ENCODE measurements at places on chromosomes 3 and 15.

DNA sequence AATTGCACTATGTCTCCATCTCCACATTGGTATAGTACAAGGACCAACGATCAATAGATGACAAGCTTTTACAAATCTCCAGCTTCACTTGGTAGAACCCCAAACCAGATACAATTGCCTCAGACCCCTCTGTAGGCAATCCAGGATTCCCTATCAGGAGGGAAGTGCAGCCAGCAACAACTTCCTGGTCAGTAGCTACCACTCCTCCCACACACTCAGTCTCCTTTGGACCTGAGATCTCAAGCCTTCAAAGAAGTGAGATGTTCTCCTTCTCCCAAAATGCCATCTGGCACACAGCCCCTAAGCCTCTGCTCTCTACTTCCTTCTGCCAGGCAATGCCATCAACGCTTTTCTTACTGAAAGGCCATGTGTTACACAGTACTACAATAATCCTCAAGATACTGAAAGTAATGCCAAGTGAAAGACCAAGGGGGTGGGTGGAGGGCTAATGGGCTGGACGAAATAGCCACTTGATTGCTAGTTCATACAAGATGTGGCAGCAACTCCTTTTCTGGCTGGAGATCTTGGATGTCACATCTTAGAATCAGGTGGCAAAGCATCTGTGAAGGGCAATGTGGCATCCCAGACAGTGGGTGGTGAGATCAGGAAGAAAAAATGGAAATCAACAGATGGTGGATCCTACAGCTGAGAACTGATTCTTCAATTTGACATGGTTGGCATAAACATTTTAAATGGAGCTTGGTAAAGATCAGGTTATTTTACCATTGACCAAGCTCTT, 75.3 kb upstream of the ACP3 start:
- DNase-seq: no peak

- DNase-seq: no peak
Measured at GRCh38 chr15:96332637-96333121, 2.2 kb downstream of the NR2F2 start.

- no peak for DNase-seq
Measured at GRCh38 chr3:189911001-189911400, 209.7 kb downstream of the P3H2 start.

DNA sequence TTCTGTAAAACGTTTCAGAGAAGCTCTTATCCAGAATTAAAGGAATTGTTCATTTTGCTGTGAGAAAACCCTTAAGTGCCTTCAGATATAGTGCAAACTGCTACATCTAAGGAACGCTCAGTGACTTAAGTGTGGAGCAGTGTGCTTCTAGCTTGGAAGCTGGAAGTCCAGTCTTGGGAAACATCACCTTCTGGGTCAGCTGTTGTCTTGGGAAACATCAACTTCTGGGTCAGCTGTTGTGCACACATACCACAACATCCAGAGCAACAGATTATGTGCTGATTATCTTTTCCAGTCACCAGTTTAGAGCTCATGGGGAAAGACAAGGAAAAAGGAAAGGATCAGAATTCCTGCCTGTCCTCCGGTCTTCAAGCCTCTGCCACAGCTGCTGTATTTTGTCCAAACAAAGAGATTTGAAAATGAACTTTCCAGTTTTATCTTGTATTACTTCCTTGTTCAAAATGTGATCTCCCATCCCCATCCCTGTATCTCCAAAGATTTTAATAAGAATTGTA, 713.6 kb downstream of the NSUN3 start:
- DNase-seq: no peak
